Fibroblast of villous mesenchyme (primary cell): ENCODE measurements at places on chromosomes 12 and 14. TPM values are rescaled to one million over a fixed set of nuclear protein-coding genes. Genes with fewer than 3 reads are reported as not detected.

DNA sequence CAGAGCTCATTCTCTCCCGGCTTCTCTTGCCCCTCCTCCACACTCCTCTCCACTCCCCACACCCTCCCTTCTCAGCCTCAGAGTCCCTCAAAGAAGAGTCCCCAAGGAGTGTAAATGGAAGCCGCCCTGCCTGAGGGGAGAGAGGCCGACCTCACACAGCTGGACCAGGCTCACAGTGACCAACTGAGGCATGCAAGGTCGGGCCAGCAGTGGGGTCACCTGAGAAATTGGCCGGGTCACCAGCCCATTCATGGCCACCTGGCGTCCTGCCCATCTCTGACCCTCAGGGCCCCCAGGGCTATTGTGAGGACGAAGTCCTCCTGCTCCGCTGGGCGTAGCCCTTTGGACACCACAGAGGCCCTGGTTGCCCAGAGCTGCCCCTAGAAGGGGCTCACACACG is 49.5 kb upstream of the NUAK1 start:
- no peak for DNase-seq

DNA sequence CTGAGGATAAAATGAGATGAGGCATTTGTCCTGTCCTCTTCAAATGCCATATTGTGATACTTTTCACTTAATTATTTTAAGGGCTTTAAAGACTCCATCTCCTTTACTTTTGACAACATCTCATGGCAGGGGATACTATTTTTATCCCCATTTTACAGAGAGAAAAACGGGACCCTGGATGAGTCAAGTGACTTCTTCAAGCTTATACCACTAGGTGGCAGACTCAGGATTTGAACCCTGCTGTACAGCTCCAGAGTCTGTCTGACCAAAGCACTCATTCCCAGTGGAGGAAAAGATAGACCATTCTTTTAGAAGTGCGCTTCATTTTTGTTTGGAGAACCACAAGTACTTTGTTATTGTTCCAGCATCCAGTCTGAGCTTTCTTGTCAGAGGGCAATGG is 1.7 kb upstream of the SMOC1 start:
- DNase-seq = peak; percentile 9

DNA sequence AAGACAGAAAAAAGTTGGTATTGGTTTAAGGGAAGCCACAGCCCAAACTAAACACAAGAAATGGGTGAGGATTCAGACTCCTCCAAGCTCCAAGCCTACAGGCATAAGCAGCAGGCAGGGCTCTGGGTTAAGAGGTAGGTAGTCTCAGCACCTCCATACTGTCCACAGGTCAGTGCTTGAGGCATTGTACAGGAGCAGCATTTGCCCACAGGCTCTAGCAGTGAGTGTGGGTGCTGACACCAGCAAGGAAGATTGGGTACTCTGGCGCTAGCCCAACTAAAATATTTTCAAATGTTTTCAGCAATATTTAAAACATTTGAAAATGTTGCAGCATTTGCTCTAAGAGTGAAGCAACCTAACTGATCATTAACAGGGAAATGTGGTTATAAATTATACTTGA is 33.1 kb downstream of the FERMT2 start:
- peak; percentile 37 for DNase-seq

BBOF1 gene
- 8.2 and 11.9 TPM in 2 replicates for total RNA-seq

DNA sequence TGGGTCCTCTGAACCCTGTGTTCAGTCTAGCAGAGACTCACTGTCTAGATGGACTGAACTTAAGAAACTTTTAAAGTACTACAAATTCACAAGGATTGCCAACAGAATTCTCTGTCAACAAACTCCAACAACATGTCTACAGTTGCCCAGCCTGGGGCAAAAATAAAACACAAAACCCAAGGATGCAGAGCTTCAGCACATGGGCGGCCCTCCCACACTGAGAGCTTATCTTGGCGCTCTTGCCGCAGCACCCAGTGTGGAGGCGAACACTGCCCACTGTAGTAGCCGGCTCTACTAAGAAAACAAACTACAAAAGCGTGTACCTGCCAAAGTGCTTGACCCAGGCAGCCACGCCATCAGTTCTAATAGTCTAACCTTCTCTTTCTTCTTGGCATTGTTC is 66.7 kb downstream of the PTPN21 start:
- no peak for DNase-seq

DNA sequence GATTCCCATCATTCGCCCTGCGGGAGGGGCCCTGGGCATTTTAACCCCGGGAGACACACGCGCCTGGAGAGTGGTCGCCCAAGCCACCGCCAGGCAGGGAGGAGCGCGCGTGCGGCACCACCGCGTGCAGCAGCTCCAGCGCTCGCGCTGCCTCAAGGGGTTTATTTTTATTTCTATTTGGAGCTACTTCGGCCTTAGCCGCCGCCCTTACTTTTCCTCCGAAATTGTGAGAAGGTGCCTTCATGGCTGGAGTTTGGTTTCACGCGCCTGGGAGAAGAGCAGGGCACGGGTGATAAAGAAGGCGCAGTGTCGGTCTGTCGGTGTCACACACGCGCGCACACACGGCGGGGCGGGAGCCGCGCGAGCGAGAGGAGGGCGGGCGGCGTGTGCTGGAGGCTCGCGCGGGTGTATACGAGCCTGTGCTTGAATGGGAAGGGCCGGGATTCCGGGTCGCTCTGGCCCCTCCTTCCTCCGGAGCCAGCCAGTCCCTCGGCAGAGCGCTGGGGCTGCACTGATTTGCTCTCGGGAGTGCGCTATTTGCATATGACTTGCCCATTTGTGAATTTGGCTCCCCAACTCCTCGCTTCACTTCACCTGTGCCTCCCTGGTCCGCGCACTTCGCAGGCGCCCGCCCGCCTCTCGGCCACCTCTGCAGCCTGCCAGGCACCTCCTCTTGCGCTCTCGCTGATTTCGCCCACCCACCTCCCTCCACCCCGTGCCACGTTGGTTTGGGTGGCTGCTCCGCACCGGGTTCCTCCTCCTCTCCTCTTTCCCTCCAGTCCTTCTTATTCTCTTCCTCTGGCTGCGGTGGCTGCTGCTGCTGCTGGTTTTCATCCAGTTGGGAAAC is 932.3 kb downstream of the DIO2 start:
- DNase-seq = peak; percentile 84
